ENCODE measurements at places on chromosomes 1 and 21. TPM values are rescaled to one million over a fixed set of nuclear protein-coding genes. Genes with fewer than 3 reads are reported as not detected.

SMG7 gene
- 18.3 TPM for total RNA-seq

FMO4 gene
- 0.79 TPM for total RNA-seq

OLFML2B gene
- total RNA-seq = not detected

SELL gene
- not detected for total RNA-seq

SAMD13 gene
- 0.77 TPM for total RNA-seq

PRAMEF18 gene
- not detected for total RNA-seq

INSRR gene
- total RNA-seq = not detected

ITGB2 gene
- 0.26 TPM for total RNA-seq

NIPAL3 gene
- total RNA-seq = 21.8 TPM

SPRR2A gene
- 1.3 TPM for total RNA-seq

FCGR3B gene
- total RNA-seq = not detected

PRR9 gene
- total RNA-seq = not detected

PATJ gene
- 71.8 TPM for total RNA-seq

EFNA3 gene
- 11.9 TPM for total RNA-seq

CADM3 gene
- not detected for total RNA-seq

RSPH1 gene
- total RNA-seq = 0.38 TPM

PROK1 gene
- not detected for total RNA-seq

NECTIN4 gene
- 108 TPM for total RNA-seq

BACE2 gene
- total RNA-seq = 64.8 TPM

LHX8 gene
- not detected for total RNA-seq

LCE3E gene
- total RNA-seq = not detected

TACSTD2 gene
- total RNA-seq = 246 TPM

FAM151A gene
- total RNA-seq = not detected

S100A3 gene
- total RNA-seq = 2.3 TPM

GJA9 gene
- total RNA-seq = 0.26 TPM

TRIM63 gene
- total RNA-seq = not detected

All from bronchial epithelial cell (primary cell).